ENCODE measurements at places on chromosomes 11 and 22.

DNA sequence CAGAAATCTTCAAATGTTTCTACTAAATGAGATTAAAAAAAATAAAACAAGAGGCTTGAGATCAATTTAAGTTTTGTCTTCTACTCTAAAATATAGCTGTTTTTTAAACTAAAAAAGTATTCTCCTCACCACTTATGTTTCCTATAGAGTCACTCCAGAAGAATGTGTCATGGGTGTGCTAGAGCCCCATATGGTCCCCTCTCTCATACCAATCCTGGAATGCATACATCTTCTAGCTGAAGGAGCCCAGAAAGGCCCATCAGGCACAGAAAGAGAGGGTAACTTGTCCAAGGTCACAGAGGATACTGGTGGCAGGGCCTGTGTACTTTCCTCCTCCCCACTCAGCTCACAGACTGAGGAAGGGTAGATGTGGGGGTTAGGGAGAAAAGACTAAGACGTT, 34.4 kb downstream of the RELT start:
- DNase-seq = no peak

GRCh38 chr11:83543706-83544439, 257.7 kb upstream of the CCDC90B start:
- no peak for DNase-seq

DNA sequence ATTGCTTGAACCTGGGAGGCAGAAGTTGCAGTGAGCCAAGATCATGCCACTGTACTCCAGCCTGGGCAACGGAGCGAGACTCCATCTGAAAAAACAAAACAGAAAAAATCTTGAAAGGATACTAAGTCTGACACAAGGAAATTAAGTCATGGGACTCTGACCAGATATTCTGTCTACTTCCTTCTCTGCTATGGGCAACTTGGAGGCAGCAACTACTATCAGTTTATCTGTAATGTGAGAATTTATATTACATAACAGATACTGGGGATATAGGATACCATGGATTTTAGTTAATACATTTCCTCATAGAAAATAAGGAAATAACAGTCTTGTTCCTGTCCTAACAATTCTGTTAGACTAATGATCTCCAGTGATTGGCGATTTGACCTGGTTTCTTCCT, 1.6 kb upstream of the SGSM3 start:
- DNase-seq = no peak

- DNase-seq = no peak
Observed at GRCh38 chr11:88886796-88887195, 179.0 kb downstream of the GRM5 start.

DNA sequence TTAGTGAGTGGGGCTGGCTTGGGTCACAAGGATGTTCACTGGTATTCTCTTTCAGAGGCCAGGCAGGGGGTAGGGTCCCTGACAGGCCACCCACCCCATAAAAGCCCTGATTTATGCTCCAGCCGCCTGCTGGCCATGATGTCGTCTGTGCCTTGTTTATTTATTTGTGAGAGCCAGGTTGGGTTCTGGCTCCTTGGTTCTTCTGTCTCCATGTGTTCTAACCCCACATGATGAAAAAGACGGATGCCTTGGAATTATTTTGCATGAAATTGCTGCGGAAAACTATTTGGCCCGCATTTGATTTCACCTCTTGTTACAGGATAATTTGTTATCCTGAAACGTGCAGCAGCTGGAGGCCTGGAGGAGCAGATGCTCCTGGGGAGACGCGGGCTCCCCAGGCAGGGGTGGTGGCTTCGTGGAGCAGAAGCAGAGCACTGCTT, 46.3 kb upstream of the WNT11 start:
- DNase-seq = no peak

- no peak for DNase-seq
Observed at GRCh38 chr22:39308614-39309363, 10.6 kb downstream of the RPL3 start.

DNA sequence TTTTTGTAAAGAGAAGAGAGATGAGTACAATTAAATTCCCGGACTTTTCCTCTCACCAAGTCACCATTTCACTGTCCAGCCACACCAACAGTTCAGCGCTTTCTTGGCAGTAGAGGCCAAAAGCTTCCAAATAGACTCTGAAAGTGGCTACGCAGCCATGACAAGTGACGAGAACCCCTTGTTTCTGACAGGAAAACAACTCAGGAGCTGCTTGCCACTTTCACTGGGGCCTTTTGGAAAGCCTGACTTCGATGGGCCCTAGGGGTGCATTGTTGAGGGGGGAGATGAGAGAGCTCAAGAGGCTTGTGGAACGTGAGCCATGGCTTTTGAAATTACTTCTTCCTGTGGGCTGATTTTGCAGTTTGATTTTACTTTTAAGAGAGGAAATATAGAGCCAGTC, 422.1 kb upstream of the FAT3 start:
- no peak for DNase-seq

GRCh38 chr11:111309215-111309915, 11.0 kb downstream of the POU2AF3 start:
- no peak for DNase-seq

DNA sequence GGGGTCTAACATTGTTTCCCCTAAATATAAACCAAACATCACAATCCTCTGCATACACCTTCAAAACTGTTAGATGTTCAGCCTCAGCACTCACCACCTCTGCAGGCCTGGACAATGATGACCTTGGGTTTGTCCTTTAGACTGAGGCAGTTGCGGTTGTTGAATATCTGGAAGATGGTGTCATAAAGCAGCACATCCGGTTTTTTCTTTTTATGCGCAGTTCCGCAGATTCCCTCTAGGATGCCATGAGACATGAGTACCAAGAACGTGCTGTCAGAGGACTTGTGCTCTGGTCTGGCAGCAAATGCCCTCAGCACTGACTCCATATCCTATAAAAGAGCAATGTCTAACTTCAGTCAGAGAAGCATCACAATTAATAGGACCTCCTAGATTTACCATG, 22.8 kb downstream of the CASP5 start:
- DNase-seq = no peak
